ENCODE measurements at places on chromosomes 6 and 20.

DNA sequence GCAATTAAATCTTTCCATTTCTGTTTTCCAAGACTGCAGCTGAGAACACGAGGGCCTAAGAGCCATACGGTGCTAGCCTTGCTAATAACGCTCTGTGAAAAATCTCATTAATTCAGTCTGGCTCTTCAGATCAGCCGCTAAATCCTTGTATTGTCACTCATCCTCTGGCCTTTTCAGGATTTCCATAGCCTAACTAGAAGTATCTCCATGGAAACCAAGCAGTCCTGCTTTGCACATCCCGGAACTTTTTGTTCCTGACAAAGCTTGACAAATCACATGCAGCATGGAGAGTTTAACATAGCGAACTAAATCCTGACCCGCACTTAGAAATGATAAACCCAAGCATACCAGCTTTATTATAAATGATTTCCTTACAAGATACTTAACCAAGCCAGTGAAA is 383.7 kb downstream of the CD83 start:
- DNase-seq, result no peak

- DNase-seq, result no peak
Observed at GRCh38 chr20:37880726-37881591, 22.0 kb upstream of the VSTM2L start.

DNA sequence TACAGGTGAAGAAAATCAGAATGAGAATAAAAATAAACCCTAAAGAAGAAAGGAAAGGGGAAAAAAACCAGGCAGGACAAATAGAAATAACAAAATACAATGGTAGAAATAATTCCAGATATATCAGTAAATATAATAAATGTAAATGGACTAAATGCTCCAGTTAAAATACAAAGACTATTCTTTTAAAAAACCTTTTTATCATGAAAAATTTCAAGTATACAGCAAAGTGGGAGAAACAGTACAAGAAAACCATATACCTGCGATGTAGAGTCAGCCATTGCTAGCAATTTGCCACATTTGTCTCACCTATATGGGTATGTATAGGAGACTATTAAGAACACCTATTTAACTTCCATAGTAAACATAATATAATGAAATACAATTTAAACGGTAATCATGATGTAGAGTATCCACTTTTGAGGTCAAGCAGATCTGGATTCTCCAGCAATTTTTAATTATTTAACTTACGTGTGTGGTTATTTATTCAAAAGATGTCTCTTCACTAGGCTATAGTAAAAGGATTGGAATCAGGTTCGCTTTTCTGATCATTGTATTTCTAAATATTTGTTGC is 914 bp upstream of the VAPB start:
- no peak for DNase-seq

DNA sequence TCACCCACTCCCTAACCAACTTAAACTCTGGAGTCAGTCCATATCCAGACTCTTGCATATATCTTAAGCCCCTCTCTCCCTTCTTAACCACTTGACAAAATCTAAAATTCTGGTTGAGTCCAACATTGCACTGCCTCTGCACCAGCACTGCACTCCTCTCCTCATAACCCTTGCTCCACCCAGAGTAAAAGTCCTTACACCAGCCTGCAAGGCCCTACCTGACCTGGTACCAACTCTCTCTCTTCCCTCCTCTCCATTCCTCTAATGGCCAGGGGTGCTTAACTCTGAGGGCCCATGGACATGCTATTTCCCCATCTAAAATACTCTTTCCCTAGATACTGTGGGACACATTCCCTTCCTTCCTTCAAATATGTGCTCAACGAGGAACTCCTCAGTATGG is 21.0 kb downstream of the STX7 start:
- DNase-seq, result no peak
